ENCODE measurements at places on chromosomes 11 and 22. TPM values are rescaled to one million over a fixed set of nuclear protein-coding genes. Genes with fewer than 3 reads are reported as not detected.
A peak's percentile ranks its signal among the peaks of the same experiment; 100 is the strongest.

LIN7C gene
- total RNA-seq = 33.8 TPM

ART1 gene
- not detected for total RNA-seq

DNA sequence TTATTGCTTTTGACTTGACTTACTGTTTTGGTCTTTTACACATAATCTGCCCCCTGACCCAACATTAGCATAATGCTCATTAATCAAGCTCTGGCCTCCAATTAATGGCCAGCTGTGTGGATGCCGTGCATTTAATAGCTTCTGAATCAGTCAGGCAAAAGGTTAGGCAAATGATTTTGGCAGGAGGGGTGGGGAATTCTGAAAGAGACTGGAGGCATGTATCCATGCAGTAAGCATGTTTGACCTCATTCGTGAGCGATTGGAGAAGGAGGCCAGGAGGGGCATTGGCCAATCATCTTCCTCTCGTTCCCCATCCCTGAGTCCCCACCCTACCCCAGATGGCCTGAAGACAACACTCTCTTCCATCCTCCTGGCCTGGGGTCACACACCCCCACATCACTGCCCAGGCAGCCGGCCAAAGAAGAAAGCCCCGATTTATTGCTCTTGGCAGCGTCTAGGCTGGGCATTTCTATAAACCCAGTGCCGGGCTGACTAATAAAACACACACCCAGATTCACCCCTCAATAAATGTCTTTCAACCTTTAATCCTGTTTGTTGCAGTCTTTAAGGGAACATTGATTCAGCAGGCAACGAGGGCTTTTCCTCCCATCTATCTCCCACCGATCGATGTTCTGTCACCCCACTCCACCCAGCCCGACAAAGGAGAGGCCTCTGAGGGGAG is 150.0 kb downstream of the OPCML start:
- no peaks in the 10 kb centered on the region for H3K36me3 ChIP-seq
- no peak overlapping the region for H3K4me3 ChIP-seq
- no peaks in the 10 kb centered on the region for H3K4me1 ChIP-seq
- H3K27me3 ChIP-seq = peaks cover 4% of the 10 kb centered on the region

CASP1 gene
- 21.1 TPM for total RNA-seq

- no peak overlapping the region for H3K4me3 ChIP-seq
- no peaks in the 10 kb centered on the region for H3K36me3 ChIP-seq
- H3K27ac ChIP-seq = no peak overlapping the region
- H3K4me1 ChIP-seq = no peaks in the 10 kb centered on the region
These were observed 73.1 kb downstream of the CELSR1 start for GRCh38 chr22:46464296-46464695.

GRCh38 chr11:133115099-133115498 is 417.2 kb downstream of the OPCML start:
- H3K4me1 ChIP-seq = no peaks in the 10 kb centered on the region
- no peak for DNase-seq
- H3K27ac ChIP-seq = no peak overlapping the region
- H3K27me3 ChIP-seq = no peaks in the 10 kb centered on the region
- no peak overlapping the region for H3K4me3 ChIP-seq

THRSP gene
- not detected for total RNA-seq

GRCh38 chr11:134063124-134063495 is 5.8 kb upstream of the JAM3 start:
- H3K27ac ChIP-seq = no peak overlapping the region
- H3K4me1 ChIP-seq = peaks cover 31% of the 10 kb centered on the region
- no peak for DNase-seq
- no peak overlapping the region for H3K4me3 ChIP-seq
- H3K27me3 ChIP-seq = peaks cover 18% of the 10 kb centered on the region
- peaks cover 1% of the 10 kb centered on the region for H3K36me3 ChIP-seq

OR2D2 gene
- total RNA-seq = 0.56 TPM

DAGLA gene
- total RNA-seq = 0.20 TPM

- H3K4me3 ChIP-seq = no peak overlapping the region
- H3K27me3 ChIP-seq = peaks cover 62% of the 10 kb centered on the region
- H3K27ac ChIP-seq = no peak overlapping the region
- no peak for DNase-seq
These were observed 18.9 kb downstream of the TEAD1 start for GRCh38 chr11:12693094-12693478.

IFITM10 gene
- total RNA-seq = 0.32 TPM

RRAS2 gene
- total RNA-seq = 82.4 TPM

DNA sequence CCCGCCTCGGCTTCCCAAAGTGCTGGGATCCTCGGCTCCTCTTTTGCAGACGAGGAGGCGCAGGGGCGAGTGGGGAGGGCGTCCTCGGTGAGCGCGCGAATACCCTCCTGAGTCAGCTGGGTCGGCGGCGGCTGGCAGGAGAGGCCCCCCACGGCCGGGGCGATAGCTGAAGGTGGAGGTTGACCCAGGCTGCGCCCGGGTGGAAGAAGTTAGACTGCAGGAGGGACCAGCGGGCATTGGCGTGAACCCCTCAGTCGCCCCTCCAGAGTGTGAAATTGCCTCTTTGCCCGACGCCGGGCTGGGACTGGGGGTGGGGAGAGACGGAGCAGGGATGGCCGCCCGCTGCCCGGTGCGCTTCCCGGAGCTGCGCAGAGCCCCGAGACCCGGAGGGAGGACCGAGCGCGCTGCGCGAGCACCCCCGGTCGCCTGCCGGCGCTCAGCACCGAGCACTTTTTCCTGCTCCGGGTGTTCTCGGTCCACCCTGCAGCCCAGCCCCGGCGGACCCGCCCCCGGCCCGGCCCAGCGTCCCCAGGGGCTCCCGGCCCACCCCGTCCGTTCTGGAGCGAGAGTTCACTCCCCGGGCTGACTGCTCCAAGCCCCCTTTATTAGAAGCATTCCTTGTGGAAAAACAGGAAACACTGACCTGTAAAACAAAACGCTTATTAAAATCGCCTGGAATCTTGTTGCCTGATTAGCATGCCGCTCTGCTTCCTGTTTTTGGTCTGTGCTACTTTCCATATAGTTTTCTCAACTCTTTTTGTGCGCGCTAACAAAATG is 13.7 kb upstream of the CPT1A start:
- H3K4me3 ChIP-seq = no peak overlapping the region
- H3K36me3 ChIP-seq = no peaks in the 10 kb centered on the region
- no peak for DNase-seq
- H3K4me1 ChIP-seq = no peaks in the 10 kb centered on the region

- H3K36me3 ChIP-seq = peaks cover 2% of the 10 kb centered on the region
- DNase-seq = peak; percentile 56
- peaks cover 5% of the 10 kb centered on the region for H3K4me1 ChIP-seq
- no peak overlapping the region for H3K27ac ChIP-seq
- H3K4me3 ChIP-seq = peak overlapping the region; percentile 81
These were observed 25.2 kb downstream of the FLRT1 start for GRCh38 chr11:64060861-64061444.

ZC3H12C gene
- 5.7 TPM for total RNA-seq

MPPED1 gene
- not detected for total RNA-seq

GRCh38 chr11:47688111-47688510 is 27.1 kb downstream of the AGBL2 start:
- no peak for DNase-seq
- H3K4me3 ChIP-seq = no peak overlapping the region
- H3K27ac ChIP-seq = no peak overlapping the region
- H3K36me3 ChIP-seq = no peaks in the 10 kb centered on the region

- no peaks in the 10 kb centered on the region for H3K4me1 ChIP-seq
- no peak for DNase-seq
- no peak overlapping the region for H3K4me3 ChIP-seq
- H3K27me3 ChIP-seq = no peaks in the 10 kb centered on the region
- peaks cover 5% of the 10 kb centered on the region for H3K36me3 ChIP-seq
These were observed 148.2 kb downstream of the TBC1D22A start for GRCh38 chr22:46910624-46911023.

DNA sequence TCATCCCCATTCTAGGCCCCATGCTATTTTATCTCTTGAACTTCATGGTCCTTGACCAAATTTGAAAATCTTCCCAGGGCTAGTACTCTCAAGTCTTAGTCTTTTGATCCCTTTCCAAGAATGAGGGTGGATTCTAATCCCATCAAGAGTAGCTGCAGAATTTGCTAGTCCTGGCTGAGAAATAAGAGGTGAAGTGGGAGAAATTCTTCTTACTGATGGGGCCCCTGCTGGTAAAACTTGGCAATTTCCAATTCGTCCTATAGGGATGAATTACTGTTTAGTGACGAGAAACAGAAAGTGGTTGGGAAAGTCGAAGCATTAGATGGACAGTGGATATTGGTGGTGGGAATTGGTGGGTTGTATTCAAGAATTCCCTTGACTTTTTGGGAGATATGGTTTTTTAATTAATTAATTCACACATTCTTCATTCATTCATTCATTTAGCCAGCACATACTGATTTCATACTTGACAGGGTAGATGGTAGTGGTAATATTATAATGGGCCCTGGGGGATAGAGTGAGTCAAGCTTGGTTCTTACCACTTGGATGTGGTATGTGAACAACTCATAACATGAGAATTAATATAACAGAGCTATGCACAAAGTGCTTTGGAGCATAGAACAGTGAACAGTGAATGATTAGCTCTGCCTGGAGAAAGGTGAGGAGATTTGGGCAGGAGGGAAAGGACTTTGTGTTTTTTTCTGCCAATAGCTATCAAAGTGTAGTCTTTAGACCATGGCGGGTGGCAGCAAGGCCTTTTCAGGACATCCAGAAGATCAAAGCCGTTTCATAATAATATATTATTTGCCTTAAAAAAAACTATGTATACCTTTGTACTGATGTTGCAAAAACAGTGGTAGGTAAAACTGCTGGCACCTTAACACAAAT is 103.8 kb downstream of the STIM1 start:
- H3K27me3 ChIP-seq = no peaks in the 10 kb centered on the region
- no peak for DNase-seq
- no peak overlapping the region for H3K27ac ChIP-seq
- no peak overlapping the region for H3K4me3 ChIP-seq
- H3K36me3 ChIP-seq = peaks cover 15% of the 10 kb centered on the region

DNA sequence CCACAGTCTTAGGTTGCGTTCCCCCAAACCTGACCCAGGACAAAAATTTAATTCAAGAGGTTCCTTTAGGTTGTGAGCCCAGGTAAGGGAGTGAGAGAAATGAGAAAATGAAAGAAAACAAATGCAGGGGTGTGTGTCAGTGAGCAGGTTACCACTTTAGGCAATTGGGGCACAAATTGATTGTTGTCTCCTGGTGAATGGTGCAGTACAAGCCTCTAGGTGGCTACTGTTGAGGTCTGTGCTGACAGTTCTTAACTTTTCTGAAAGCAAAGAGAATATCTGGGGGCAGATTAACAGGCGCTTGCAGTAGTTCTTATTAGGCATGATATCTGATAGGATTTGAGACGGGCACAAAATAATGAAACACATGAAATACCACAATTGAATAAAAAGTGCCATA is 894.6 kb downstream of the FAM181B start:
- no peaks in the 10 kb centered on the region for H3K4me1 ChIP-seq
- H3K27me3 ChIP-seq = peaks cover 2% of the 10 kb centered on the region
- no peak for DNase-seq
- H3K4me3 ChIP-seq = no peak overlapping the region
- H3K27ac ChIP-seq = no peak overlapping the region

DNA sequence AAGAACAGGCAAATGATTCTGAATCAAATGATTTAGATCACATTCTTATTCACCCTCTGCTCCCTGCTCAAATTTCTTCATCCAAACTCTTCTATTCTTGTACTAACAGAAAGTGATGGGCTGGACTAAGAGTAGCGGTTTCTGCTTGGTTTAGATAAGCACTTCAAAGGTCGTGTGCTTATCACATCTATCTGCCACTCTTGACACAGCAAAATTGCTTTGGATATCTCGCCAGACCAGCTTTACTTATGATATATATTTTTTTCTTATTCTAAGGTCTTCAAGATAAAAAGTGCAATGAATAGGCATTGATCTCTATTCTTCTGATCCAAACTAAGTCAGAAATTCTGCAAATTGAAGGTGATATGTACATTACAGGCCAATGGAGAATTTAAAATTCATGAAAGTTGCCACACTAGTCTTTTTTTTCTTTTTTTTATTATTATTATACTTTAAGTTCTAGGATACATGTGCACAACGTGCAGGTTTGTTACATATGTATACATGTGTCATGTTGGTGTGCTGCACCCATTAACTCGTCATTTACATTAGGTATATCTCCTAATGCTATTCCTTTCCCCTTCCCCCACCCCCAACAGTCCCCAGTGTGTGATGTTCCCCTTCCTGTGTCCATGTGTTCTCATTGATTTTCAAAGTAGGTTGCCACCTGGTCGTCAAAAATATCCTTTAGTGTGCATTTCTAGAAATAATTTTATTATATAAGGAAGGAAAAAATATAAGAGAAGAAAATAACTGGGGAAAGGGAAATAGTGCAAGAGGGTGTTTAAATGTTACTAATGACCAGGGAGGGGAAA is 1941.0 kb upstream of the RAG2 start:
- no peak overlapping the region for H3K4me3 ChIP-seq
- no peaks in the 10 kb centered on the region for H3K4me1 ChIP-seq
- no peaks in the 10 kb centered on the region for H3K27me3 ChIP-seq
- no peak for DNase-seq
- H3K27ac ChIP-seq = no peak overlapping the region

SLC22A9 gene
- not detected for total RNA-seq

OR2AG2 gene
- total RNA-seq = 0.47 TPM

DNA sequence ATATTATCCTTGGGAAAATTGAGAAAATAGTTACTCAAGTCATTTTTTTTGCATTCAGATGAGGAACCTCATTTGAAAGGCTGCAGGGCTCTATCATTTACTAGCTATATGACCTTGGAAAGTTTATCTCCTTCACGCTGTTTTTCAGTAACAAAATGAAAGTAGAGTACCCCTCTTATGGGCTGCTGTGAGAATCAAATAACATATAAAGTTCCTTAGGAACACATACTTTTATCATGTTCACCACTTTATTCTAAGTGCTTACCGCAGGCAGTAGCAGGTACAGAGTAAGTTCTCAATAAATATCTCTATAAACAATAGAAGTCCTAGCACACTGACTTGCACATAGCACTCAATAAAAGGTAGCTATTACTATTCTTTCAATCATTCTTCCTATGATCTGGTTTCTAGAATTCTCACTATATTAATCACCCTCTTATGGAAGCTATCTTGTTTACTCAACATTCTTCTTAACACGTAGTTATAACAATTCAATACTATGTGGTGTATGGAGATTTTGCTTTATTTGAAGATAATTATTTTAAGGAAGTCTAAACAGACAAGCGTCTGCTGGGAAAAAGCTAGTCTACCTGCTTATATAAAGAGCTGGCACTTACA is 1.9 kb downstream of the C11orf71 start:
- H3K4me1 ChIP-seq = peaks cover 34% of the 10 kb centered on the region
- peak overlapping the region; percentile 92 for H3K4me3 ChIP-seq
- no peak for DNase-seq
- H3K36me3 ChIP-seq = peaks cover 18% of the 10 kb centered on the region

- DNase-seq = no peak
- H3K4me3 ChIP-seq = no peak overlapping the region
- no peaks in the 10 kb centered on the region for H3K36me3 ChIP-seq
- peaks cover 44% of the 10 kb centered on the region for H3K27me3 ChIP-seq
- H3K4me1 ChIP-seq = no peaks in the 10 kb centered on the region
These were observed 4.3 kb upstream of the GALNT18 start for GRCh38 chr11:11626128-11626527.

QSER1 gene
- total RNA-seq = 17.6 TPM
